Small intestine (tissue), 16 donors: ENCODE measurements at places on chromosomes 16 and 17.

DNA sequence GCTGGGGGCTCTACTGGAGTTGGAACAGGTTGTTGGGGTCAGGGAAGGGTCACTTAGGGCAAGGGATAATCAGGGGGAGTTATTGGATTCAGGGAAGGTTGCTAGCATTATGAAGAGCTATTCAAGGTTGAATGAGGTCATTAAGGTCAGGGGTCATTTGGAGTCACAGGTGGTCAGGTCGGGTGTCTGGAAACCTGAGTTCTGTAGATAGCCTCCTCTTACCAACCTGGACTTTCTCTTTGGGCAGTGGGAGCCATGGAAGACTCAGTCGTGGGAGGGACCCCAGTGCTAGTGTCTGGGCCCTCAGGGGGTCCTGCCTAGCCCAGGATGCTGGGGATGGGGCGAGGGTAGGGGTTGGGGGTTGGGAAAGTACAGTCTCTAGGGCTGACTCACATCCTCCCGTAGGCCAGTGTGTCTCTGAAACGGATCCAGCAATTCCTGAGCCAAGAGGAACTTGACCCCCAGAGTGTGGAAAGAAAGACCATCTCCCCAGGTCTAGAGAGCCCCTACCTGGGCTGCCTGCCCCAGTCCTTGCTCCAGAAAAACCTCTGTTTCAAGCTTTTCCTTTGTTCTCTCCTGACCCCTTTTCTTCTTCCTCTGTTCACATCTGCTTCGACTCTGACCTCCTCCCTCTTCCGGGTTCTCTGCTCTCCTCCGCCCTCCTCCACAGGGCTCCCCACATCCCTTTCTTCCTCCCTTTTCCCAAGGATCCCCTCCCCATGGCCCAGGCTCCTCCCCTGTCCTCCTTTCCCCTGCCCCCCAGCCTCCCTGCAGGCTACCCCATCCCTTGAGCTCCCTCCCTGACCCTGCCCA is 33.5 kb downstream of the ABCC3 start:
- peak; percentile 58 for DNase-seq
- H3K4me1 ChIP-seq, result peaks cover 34% of the 10 kb centered on the region
- H3K36me3 ChIP-seq, result peaks cover 58% of the 10 kb centered on the region
- no peak overlapping the region for H3K27ac ChIP-seq
- no peaks in the 10 kb centered on the region for H3K27me3 ChIP-seq

DNA sequence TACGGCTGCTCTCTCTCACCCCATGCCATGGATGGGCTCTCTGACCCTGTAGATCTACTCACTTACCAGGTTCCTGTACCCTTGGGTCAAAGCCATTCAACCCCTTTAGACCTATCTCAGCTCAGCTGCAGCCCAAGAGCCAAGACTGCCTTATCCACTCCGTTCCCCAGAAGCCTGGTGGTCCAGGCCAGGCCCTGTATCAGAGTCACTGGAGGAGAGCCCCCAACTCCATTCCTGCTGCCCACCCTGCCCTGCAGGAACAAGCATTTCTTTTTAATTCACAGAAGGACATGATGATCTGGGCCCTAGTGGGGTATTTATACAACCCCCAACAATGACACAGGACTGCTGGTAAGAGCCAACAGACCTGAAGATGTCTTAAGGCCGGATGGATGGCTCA is 76.8 kb downstream of the AIPL1 start:
- H3K4me3 ChIP-seq, result no peak overlapping the region
- H3K4me1 ChIP-seq, result no peaks in the 10 kb centered on the region
- no peak for DNase-seq
- no peaks in the 10 kb centered on the region for H3K36me3 ChIP-seq
- H3K27ac ChIP-seq, result no peak overlapping the region

DNA sequence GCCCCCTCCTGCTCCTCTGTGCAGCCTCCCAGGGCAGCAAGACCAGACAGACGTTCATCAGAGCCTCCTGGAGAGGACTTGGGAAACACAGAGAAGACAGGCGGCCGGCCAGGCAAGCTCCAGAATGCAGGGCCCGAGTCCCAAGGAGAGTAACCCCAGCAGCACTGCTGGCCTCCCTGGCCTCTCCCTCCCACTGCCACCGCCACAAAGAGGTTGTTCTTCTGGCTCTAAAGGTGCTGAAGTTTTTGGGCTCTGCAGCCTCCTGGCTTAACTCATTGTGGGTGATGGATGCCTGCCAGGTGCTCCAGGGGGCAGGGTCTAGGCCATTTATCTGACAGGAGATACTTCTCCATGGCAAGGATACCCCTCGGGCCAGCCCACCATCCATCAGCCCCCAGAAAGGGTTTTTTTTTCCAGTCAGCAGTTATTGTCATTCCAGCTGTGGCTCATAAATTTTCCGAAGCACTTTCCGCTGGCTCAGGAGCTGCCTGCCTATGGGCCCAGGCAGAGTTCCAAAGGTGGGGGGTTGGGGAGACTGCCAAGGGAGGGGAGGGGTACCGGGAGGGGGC is 32.0 kb upstream of the MRPS23 start:
- H3K4me1 ChIP-seq, result peaks cover 26% of the 10 kb centered on the region
- DNase-seq, result no peak
- no peak overlapping the region for H3K4me3 ChIP-seq
- no peaks in the 10 kb centered on the region for H3K27me3 ChIP-seq
- H3K27ac ChIP-seq, result peak overlapping the region; percentile 32
- no peaks in the 10 kb centered on the region for H3K36me3 ChIP-seq

DNA sequence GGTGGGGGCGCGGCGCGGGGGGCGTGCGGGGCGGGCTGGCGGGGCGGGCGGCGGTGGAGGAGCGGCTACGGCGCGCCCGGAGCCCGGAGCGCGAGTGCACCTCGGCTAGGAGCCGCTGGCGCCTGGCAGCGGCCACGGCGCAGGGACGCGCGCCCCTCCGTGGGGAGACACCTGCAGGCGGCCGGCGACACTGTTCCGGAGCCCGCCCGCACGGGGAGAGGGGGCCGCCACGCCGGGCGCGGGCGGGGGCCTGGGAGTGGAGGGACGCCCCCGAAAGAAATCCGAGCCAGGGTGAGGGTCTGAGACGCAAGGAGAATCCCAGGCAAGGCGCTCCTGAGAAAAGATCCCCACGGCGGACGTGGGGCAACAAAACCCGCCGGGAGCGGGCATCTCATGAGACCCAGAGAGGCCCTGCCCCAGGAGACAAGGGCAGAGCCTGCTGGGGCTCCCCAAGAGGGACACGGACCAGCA is at the start of gene GSG1L:
Gene GSG1L, minus strand, starts transcription at position 124 of the 471 bp plus-strand sequence. CDS start 290 bp downstream, outside the sequence.
- no peak within 1 kb of the TSS for H3K4me3 ChIP-seq
- DNase-seq, result peak; percentile 7
- no peaks in the 10 kb centered on the region for H3K4me1 ChIP-seq
- H3K27me3 ChIP-seq, result peaks cover 37% of the 10 kb centered on the region

GRCh38 chr16:24228514-24228913 is 27.6 kb upstream of the CACNG3 start:
- H3K4me1 ChIP-seq, result no peaks in the 10 kb centered on the region
- no peak for DNase-seq
- H3K4me3 ChIP-seq, result no peak overlapping the region

GRCh38 chr16:50889276-50889675 is 147.4 kb downstream of the CYLD start:
- DNase-seq, result no peak
- H3K4me3 ChIP-seq, result no peak overlapping the region
- no peaks in the 10 kb centered on the region for H3K4me1 ChIP-seq
- no peak overlapping the region for H3K27ac ChIP-seq
- H3K27me3 ChIP-seq, result no peaks in the 10 kb centered on the region

DNA sequence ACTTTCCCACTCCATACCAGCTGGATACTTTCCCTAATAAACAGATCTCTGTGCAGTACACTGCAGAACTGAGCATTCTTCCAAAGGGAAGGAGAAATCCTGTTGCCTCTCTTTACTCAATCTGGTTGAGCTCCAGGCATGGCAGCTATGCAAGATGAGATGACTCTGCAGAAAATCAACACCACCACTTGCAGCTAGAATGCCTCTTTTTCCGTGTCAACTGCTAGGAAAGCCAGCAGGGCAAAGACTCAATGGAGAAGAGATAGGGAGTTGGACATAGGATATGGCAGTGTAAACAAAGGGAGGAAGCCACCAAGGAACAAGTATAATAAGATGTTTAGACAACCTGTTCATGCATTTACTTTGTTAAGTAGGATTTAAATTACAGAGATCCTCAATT is 40.4 kb upstream of the CORO6 start:
- H3K4me1 ChIP-seq, result peaks cover 33% of the 10 kb centered on the region
- no peak overlapping the region for H3K4me3 ChIP-seq
- H3K36me3 ChIP-seq, result peaks cover 22% of the 10 kb centered on the region
- H3K27ac ChIP-seq, result no peak overlapping the region

DNA sequence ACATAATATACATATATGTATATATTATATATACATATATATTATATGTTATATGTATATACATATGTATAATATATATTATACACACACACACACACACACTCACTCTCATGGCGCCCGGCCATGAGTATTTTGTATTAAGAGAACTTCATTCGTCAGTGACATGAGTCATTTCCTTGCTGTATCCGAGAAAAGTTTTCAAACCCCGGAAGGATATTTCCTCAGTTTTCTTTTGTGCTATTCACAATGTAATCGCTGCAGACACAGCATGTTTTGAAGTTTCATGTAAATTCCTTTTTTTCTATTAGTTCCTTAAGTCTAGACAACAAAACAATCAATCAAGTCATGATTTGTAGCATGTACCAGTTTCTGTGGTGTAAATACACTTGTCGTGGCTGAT is 33.3 kb downstream of the OR1D5 start:
- no peak overlapping the region for H3K27ac ChIP-seq
- H3K36me3 ChIP-seq, result peaks cover 67% of the 10 kb centered on the region
- H3K27me3 ChIP-seq, result no peaks in the 10 kb centered on the region
- no peaks in the 10 kb centered on the region for H3K4me1 ChIP-seq
- no peak for DNase-seq
- no peak overlapping the region for H3K4me3 ChIP-seq

GRCh38 chr17:73799096-73799495 is 154.9 kb upstream of the SDK2 start:
- H3K4me3 ChIP-seq, result no peak overlapping the region
- H3K4me1 ChIP-seq, result peaks cover 15% of the 10 kb centered on the region
- no peaks in the 10 kb centered on the region for H3K27me3 ChIP-seq
- no peak overlapping the region for H3K27ac ChIP-seq

DNA sequence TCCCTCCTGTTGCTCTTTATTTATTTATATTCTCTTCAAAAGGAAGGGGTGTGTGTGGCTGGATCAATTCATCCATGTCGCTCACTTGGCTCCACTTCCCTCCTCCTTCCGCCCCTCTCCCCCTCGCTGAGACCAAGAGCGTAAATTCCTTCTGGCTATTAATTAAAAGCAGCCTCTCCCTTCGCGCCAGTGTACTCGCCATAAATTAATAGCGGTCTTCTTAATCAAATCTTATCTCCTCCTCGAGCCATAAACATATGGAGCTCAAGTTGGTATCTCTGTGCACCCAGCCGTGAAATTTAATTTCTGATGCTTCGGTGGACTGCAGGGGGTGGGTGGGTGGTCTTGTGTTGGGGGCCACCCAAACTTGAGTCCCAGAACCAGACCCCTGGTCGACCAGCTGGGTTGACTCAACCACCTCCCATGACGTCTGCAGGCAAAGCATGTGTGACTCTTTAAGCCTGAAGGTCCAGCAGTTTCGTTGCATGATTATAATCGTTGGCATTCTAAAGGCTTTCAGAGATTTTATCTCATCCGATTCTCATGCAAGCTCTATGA is 57.9 kb downstream of the SDK2 start:
- H3K36me3 ChIP-seq, result no peaks in the 10 kb centered on the region
- H3K27ac ChIP-seq, result no peak overlapping the region
- H3K4me1 ChIP-seq, result no peaks in the 10 kb centered on the region
- H3K27me3 ChIP-seq, result peaks cover 4% of the 10 kb centered on the region

GRCh38 chr16:79124016-79124756 is 476.4 kb downstream of the MAF start:
- H3K27ac ChIP-seq, result no peak overlapping the region
- no peaks in the 10 kb centered on the region for H3K27me3 ChIP-seq
- no peaks in the 10 kb centered on the region for H3K4me1 ChIP-seq
- DNase-seq, result no peak
- no peaks in the 10 kb centered on the region for H3K36me3 ChIP-seq

DNA sequence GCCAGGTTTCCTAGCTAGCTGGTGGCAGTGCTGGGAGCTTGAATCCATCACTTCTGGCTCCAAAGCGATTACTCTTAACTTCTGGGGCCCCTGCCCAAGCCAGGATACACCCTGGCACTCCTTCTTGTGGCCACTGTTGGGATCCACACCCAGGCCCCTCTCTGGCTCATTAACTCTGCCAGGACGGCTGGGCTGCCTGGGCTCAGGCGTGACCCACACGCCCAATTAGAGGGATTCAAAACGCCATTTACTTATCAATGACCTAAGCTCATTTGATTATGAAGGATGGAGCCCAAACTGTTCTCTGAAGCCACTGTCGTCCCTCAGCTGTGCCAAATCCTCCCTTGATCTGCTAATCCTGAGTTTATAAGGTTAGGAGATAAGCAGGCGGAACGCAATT is 79.7 kb upstream of the BRD7 start:
- no peak overlapping the region for H3K27ac ChIP-seq
- no peaks in the 10 kb centered on the region for H3K4me1 ChIP-seq
- no peak overlapping the region for H3K4me3 ChIP-seq
- no peak for DNase-seq
- no peaks in the 10 kb centered on the region for H3K27me3 ChIP-seq
- H3K36me3 ChIP-seq, result no peaks in the 10 kb centered on the region

GRCh38 chr17:20073055-20073979 is 64.2 kb downstream of the SPECC1 start:
- H3K27ac ChIP-seq, result no peak overlapping the region
- no peaks in the 10 kb centered on the region for H3K27me3 ChIP-seq
- no peak for DNase-seq
- no peaks in the 10 kb centered on the region for H3K36me3 ChIP-seq
- H3K4me1 ChIP-seq, result no peaks in the 10 kb centered on the region

- no peak for DNase-seq
- no peaks in the 10 kb centered on the region for H3K27me3 ChIP-seq
- H3K27ac ChIP-seq, result no peak overlapping the region
- peaks cover 33% of the 10 kb centered on the region for H3K4me1 ChIP-seq
- no peaks in the 10 kb centered on the region for H3K36me3 ChIP-seq
- H3K4me3 ChIP-seq, result no peak overlapping the region
Observed at GRCh38 chr16:85188822-85189672, 76.8 kb upstream of the CIBAR2 start.

DNA sequence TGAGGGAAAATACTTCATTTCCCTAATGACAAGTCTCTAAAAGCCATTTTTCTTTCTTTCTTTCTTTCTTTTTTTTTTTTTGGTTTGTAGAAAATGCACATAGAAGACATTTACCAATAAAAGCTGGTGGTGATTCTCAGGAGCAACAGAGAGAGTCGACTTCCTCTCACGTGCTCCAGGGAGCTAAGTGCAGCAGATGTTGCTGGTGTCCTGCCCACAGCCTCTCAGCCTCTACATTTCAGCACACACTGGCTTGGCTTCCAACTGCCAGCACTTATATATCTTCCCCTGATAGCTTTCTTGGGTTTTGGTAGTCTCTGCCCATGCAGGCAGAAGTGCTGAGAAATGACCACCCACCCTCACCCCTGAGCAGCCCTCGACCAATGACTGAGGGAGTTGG is 58.4 kb upstream of the MARCHF10 start:
- H3K27me3 ChIP-seq, result no peaks in the 10 kb centered on the region
- no peak overlapping the region for H3K4me3 ChIP-seq
- H3K27ac ChIP-seq, result no peak overlapping the region
- no peaks in the 10 kb centered on the region for H3K36me3 ChIP-seq

DNA sequence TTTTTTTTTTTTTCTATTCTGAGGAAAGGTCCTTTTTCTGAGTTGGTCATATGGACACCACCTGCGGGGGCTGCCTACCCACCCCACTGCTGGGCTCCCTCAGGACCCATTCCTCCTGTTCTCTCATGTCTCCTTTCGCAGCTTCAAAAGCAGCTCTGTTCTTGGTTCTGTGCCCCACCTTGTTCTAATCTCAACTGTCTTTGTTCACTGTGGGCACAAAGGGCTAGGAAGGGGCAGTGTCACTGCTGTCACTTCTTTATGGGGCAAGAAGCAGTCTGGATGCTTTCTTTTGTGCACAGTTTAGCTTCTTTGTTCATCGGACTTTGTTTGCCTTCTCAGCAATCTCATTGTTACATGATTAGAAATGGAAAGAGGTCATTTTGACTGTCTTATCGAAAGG is 7.1 kb downstream of the GOSR2 start:
- H3K36me3 ChIP-seq, result peaks cover 32% of the 10 kb centered on the region
- H3K4me3 ChIP-seq, result no peak overlapping the region
- no peaks in the 10 kb centered on the region for H3K27me3 ChIP-seq
